ENCODE measurements at places on chromosomes 7 and 10. TPM values are rescaled to one million over a fixed set of nuclear protein-coding genes. Genes with fewer than 3 reads are reported as not detected.

Gene ASIC3
- total RNA-seq = 11.6 TPM

Gene DRGX
- total RNA-seq = not detected

Gene EGR2
- 0.86 TPM for total RNA-seq

Gene EPHA1
- total RNA-seq = not detected

Gene FGFR2
- total RNA-seq = 0.45 TPM

Gene SPDYE6
- not detected for total RNA-seq

Gene IQUB
- 0.13 TPM for total RNA-seq

Gene SYCE1
- not detected for total RNA-seq
